ENCODE measurements at places on chromosomes 7 and 10.

DNA sequence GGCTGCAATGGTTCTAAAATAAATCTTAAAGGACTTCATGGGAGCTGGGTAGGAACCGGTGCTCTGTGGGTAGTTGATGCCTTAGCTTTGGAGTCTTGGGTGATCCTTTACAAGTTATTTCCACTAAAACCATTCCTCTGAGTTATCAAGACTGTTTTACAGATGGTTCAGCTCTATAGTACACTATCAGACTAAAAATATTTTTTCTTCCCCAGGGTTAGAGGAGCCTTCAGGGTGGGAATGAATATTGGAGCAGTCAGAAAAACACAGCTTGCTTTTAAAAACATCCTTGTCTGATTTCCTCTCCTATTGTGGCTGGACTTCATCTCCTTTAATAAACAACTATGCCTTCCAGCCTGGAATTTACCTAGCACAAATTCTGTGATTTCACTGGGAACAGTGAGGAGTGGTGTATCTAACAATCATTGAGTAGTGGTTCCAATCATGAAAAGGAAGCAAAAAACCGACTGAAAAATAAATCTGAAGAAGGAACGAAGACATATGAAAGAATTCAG is 102.6 kb upstream of the AFAP1L2 start:
- DNase-seq, result no peak

- DNase-seq, result no peak
Measured at GRCh38 chr7:85023066-85023712, 163.7 kb downstream of the SEMA3D start.

DNA sequence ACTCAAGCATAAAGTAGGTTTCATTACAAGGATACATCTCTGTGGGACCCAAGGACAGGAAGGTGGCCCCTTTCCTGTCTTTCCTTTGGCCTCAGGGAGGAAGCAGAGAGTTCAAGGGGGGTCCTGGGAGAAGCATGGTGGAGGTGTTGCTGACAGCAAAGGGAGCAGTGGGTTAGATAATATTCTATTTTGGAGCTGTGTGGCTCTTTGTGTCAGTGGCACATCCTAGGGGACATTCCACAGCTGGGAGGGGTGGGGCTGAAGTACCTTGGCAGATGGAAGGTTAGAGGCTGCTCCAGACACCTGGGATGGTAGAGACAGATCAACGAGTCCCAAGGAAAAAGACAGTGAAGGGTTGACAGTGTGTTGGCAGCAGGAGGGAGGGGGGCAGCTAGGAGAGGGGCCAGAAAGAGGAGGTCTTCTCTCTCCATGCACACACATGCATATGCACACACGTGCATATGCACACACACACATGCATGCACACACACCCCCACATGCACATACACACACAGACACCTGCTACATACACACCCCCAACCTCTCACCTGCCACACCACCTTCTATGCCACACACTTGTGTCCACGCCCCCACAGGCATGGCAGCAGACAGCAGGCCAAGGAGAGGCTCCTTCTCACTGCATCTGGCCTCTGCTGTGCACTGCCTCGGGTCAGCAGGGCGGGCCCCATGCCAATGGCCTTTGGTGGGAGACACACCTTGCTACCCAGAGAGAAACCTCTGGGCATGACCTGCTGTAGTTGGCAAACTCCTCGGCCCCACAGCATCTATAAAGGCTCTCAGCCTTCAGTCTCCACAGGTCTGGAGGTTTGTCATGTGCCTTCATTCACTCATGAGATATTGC is 5.6 kb upstream of the POLD2 start:
- no peak for DNase-seq

DNA sequence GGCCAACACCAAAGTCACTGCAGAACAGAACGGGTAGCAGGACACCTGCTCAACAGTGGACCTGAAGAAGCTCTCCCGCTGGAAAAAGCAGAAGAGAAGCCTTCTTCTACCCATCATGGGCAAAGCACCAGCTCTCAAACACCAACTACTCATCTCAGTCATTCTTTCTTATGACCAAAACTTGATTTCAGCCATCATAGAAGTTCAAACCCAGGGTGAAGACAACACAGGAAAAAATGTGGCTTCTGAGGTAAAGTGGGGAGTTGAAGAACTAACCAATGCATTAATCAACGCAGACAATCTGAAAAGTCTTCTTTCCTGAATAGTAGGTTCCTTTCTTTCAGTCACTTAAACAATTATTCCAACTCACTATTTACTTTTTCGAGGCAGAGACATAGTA is 83.3 kb downstream of the ELMO1 start:
- no peak for DNase-seq

DNA sequence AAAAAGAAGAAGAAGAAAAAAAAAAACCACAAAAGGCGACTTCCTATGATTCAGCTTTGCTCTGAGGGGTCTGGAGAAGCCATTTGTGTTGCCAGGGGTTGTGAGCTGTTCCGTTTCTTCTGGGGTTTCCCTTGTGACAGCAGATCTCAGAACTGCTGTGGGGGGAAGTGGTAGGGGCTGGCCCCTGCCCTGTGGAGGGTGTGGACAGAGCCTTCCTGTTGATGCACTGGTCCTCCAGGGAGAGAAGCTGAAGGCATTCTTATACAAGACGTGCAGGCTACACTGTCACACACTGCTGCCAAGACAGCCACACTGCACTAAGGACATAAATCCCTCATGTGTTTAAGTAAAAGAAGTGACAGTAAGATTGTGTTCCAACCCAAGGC is 17.3 kb upstream of the CSGALNACT2 start:
- no peak for DNase-seq

DNA sequence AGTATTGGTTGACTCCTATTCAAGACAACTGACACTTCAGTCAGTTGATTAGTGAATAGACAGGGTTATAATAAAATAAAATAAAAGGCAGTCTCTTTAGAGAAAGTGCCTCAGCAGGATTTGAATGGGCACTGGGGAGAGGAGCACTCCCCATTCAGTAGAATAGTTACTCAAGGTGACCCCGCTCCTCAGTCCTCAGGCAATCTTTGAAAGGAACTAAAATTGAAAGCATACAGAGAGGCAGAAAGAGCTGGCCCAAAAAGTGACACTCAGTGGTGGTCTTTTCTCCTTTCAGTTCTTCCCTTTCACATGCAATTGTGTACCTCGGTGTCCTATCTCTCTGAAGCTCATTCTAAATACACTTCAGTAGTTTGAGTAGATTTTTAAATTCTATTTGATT is 47.4 kb upstream of the MACC1 start:
- no peak for DNase-seq

DNA sequence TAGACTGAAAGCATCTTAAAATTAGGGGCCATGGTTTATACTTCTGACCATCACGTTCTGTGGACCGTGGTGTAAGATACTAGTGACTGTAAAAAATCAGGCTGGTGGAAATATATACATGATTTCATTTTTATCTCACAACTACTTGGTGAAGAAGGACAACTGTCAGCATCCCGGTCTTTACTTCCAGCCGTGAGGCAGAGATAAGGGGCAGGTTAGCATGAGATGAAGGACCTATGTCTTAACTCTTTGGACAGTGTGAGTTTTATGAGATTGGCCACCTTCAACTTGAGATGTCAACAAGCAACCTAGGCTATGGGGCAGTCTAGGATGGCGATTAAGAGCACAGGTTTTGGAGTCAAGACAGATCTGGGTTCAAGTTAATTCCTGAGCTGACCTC is 37.5 kb upstream of the FAM171A1 start:
- no peak for DNase-seq

- DNase-seq, result no peak
Measured at GRCh38 chr7:154777023-154777422, 225.9 kb downstream of the PAXIP1 start.

GRCh38 chr10:132939957-132940790 is 2.2 kb downstream of the CFAP46 start:
- peak; percentile 34 for DNase-seq

GRCh38 chr7:73715648-73716317 is 3.7 kb downstream of the STX1A start:
- no peak for DNase-seq

- DNase-seq, result peak; percentile 41
Measured at GRCh38 chr7:130273933-130274255, 7.2 kb downstream of the CPA2 start.

DNA sequence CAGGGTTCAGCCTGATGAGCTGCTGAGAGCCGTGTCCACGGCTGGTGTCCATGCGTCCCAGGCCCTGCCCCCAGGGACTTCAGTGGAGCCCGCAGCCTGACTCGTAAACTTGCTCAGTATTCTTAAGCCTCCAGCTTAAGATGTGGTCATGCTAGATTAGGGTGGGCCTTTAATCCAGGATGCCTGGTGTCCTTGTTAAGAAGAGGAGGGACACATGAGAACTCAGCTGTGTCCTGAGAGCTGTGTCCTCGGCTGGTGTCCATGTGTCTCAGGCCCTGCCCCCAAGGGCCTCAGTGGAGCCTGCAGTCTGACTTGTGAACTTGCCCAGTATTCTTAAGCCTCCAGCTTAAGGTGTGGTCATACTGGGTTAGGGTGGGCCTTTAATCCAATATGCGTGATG is 23.0 kb downstream of the DOCK1 start:
- DNase-seq, result no peak

- DNase-seq, result no peak
Measured at GRCh38 chr10:102599565-102600327, 44.5 kb upstream of the TRIM8 start.

DNA sequence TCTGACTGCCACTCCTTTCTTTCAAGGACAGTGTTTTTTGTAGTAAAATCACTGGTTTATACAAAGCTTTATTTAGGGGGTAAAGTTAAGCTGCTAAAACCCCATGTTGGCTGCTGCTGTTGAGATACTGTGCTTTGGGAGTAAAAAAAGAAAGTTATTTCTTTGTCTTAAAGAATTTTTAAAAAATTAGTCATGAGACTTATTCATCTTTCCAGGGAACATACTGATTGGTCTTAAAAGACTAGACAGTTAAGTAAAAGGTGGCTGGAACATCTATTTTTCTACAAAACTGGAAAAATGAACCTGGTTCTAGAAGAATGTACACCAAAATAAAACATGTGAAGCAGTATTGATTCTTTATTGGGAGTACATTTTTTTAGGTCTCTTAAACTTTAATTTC is 20.6 kb downstream of the BBIP1 start:
- no peak for DNase-seq

GRCh38 chr7:112056409-112056808 is 149.8 kb downstream of the DOCK4 start:
- no peak for DNase-seq

GRCh38 chr7:2730846-2731770 is 43.1 kb downstream of the AMZ1 start:
- no peak for DNase-seq

DNA sequence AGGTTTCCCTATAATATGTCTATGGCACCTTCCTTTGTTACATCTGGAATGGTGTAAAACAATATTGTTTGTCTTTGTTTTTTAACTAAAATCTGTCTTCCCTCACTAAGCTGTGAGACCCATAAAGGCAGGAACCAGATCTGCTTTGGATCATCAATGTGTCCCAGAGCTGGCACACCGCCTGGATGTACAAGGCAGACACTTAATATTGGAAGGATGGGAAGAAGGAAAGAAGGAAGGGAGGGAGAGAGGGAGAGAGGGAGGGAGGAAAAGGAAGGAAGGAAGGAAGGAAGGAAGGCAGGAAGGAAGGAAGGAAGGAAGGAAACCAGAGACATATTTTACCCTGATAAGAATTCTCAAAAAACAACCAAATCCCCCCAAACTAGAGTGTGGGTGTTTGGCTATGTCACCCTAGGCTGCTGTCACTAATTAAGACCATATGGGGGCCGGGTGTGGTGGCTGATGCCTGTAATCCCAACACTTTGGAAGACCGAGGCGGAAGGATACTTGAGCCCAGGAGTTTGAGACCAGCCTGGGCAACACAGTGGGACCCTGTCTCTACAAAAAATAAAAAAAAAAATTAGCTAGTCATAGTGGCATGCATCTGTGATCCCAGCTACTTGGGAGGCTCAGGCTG is 59.6 kb downstream of the SH3PXD2A start:
- DNase-seq, result no peak

DNA sequence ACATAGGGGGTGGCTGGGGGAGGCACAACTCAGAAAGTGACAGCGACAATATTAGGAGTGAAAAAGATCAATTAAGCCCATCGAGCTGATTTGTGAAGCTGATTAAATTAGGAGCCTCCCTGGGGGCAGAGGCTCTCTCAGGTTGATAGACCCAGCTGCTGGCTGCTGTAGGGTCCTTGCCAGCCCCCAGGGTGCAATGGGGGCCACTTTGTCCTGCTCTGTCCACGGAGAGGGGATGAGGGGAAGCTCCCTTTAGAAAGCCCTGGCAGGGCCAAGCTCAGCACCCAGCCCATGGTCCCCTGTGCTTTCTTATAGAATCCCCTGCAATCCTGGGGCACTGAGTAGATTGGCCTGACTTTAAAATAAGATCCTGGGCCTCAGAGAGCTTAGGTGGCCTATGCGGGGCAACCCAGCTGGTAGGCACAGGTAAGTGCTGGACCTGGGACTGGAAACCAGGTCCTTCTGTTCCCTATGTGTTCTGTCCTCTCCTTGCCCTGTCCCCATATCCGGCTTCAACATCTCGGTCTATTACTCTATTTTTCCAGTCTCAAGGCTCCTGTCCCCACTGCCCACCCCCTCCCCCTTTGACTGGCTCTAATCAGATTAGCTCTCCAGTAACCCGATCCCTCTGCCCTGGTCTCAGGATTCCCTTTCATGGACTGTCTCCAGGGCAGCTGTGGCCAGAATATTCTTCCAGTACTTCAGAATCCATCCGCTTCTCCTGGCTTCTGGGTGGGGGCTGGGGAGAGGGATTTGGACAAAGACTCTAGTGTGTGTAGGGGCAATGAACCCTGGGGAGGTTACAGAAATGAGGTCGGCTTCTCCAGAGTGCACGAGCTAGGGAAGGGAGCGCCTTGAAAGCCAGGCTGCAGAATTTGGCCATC is 259.6 kb downstream of the RPS24 start:
- peak; percentile 14 for DNase-seq

DNA sequence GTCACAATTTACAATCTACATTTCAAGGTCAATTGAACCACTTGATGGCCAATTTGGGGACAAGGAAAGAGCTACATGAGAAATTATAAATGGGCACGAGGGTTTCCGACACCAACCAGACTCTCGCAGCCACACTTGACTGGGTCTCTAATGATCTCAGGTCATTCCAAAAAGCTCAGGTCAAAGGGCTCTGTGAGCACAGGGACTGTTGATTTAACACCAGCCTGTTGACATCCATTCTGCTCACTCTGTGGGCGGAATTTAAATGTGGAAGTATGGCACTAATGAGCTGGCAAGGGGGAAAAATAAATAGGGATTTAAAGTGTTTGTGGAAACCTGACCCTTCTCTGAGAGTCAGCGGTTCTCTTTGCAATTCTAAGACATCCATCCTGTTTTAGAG is 810.7 kb upstream of the AUTS2 start:
- no peak for DNase-seq

DNA sequence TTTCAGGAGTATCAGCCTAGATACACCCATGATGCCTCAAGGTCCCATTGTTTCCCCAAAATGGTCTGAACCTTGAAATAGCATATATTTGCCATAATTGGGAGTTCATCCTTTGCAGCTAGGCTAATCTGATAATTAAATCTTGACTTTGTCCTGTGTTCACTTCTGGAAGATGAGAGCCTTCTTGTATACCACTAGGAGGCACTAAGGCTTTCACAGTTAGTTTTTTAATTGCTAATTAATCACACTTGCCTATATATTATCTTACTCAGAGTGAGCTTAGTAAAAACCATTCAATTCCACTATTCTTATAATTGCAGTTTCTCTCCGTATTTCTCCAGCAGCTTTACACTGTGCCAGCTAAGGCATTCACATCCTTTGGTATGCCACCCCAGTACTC is 48.7 kb upstream of the MAGI2 start:
- DNase-seq, result no peak

Measured in substantia nigra (tissue), 51 donors.